ENCODE measurements at places on chromosomes 5 and 9. TPM values are rescaled to one million over a fixed set of nuclear protein-coding genes. Genes with fewer than 3 reads are reported as not detected.

DNA sequence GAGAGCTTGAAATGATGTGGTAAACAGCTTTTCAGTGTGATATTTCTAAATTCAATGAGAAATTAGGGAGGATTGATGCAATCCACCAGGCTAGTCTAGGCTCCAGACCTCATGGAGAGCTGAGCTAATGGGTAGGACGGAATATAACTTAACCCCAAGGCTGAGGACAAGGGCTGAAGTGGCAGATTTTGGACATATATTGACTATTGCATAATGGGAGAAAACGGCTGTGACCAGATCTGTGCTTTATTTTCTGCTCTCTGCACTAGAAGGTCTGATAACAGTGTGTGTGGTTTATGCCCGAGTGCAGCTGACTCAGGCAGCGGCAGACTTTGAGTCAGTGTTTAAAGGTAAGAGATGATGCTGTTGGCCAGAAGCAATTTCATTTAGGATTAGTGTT is 70.6 kb downstream of the ACTBL2 start:
- DNase-seq, result peak; percentile 93

DNA sequence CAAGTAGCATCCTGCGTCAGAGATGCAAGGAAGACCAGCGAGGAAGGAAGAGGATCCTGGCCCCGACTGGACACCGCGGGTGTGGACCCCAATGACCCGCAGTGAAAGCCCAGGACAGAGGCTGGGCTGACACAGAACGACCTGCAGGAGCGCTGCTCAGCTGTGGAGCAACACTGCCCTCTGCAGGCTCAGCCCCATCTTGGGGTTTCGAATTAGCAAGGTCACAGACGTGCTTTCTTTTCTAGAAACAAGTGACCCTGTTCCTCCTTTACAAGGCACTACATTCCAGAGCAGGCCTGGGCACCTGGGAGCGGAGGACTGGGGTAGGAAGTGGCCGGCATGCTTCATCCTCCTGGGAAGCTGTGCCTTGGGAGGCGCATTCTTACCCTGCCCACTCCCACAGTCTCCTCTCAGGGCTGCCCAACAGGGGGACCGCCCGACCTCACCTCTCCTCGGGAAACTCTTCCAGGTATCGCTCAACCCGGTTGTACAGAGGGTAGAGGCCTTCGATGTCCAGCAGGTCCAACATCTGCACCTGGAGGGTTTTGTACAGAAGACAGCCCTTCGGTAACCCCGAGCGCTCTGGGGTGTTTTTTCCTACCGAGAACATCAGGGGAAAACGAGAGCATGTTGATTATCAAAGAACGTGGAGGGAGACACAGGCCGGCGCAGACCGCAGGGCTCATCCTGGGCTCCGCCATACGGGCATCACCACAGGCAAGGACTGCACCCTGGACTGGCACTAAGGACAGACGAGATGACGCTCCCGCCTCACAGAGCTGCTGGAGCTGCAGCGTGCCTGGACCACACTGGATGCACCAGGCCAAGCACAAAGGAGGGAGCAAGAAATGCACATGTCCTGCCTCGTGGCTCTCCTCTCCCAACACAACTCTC is 35.0 kb downstream of the IPPK start:
- DNase-seq, result peak; percentile 76

DNA sequence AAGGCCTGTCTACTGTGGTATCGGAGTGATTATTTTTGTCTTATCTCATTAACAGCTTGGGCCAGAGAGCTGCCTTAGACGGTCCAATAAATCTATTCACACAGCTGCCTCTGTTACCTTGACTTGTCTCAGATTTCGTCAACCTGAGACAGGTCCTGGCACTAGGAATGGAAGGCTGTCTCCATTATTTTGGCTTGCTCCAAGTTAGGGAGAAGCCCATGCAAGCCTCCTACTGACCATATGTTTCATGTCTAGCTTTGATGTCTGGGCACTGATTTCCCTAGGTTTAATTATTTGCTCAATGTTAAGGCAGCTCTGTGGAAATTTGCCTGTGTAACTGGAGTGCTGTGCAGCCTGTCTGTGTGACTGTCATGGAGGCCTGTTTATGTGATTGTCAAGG is 12.4 kb upstream of the RALGPS1 start:
- no peak for DNase-seq

DNA sequence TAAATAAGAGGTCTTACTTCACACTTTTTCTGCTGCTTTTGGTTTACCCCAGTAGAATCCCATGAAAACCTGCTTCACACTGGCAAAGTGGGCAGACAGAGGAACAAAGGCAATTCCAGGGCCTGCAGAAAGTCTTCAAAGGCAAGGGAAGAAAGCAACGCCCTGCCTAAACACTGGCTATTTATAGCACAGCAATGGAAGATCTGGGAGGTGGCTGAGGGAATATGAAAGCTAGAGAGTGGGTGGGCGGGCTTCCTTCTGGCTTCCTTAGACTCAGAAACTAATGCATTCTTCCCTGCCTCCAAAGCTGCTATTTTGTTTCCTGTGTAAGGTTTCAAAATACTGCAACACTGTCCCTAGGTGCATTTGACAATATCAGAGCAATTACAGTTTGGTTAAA is 46.8 kb downstream of the ELAVL2 start:
- DNase-seq, result no peak

The ELOVL7 gene
- 3.9 TPM for polyA plus RNA-seq

DNA sequence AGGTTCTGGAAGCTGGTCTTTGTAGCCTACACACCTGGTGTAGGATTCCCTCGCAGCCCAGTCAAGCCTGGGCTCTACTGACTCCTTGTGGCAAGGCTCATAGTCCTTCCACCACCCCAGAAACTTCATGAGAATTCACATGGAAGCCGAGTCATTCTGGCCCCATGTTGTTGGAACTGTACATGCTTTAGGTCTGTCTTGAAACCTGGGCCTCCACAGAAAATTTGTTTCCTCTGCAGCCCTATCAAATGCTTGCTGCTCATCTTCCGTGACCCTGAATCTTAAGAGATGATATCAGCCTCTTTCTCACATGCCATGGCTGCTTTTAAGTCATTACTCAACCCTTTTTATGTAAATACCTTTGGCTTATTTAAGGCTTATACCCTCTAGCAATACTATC is 113.4 kb upstream of the GRHPR start:
- DNase-seq, result no peak

DNA sequence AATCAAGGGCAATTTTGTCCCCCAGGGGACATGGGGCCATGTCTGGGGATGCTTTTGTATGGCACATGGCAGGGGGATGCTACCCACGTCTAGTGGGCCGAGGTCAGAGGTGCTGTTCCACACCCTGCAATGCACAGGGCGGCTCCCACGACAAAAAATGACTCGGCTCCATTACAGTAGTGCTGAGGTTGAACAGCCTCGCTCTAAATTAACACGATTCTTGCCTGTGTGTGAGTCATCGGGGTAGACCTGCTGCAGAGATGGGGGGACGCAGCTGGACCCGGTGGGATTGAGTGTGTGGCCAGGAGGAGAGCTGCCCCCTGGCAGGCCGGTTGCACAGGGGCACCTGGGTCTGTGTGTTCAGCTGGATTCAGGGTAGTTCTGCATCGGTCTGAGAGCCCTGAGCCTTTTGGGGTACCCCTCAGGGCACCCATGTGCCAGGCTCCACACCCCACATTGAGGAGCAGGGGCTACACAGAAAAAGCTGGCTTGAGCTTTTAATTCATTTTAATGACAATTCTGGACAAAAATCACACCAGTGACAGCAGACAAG is 20.0 kb upstream of the COL5A1 start:
- no peak for DNase-seq

- no peak for DNase-seq
Measured at GRCh38 chr5:65021527-65022226, 252.9 kb downstream of the CWC27 start.

The GMCL2 gene
- polyA plus RNA-seq, result not detected

- DNase-seq, result no peak
Measured at GRCh38 chr9:93960971-93961841, 6.1 kb upstream of the BARX1 start.

GRCh38 chr5:19975795-19976194 is 12.2 kb downstream of the CDH18 start:
- DNase-seq, result no peak

GRCh38 chr5:33491941-33492340 is 51.2 kb downstream of the TARS1 start:
- no peak for DNase-seq

DNA sequence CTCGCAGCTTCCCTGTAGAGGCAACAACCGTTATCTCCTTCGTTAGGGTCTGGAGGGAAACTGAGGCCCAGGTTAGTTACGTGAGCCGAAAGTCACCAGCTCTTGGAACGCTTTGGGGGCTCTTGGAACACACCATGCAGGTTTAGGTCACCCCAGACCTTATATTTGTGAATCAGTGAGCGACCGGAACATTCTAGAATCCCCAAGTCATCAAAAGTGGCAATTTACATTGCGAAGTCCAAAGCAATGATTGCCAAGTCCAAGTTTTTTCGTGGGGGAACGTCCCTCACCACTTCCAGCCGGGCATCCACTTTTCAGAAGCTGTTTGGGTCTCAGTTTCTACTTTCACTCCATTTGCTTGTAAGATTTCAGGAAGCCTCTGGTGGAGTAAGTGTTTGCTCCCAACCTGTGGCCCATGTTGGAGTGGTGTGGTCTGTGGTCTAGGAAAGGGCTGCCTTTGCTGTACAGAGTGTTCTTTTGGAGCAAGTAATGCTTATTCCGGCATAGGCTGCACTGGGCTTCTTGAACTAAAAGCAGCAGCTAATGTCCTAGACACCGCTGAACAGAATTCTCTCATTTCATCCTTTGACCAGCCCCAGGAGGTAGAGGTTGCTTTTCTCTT is 32.8 kb upstream of the SPRY4 start:
- no peak for DNase-seq

DNA sequence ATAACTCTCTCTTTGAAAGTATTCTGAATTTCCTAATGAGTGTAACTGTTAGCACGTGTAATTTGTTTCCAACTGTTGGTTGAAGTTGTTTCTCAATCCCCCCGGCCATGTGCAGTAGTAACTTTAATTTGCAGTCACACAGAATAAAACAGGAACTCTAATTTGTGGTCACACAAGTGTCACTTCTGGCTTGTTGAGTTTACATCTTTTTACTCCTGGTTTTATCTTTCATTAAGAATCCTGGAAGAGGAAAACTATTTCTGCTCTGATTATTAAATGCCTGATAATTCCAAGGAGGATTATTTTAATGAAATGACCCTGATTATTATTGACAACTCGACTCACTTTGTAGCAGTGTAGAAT is 1.2 kb downstream of the SCAMP1 start:
- DNase-seq, result no peak

The RASGEF1C gene
- 0.10 TPM for polyA plus RNA-seq

The FAM169A gene
- polyA plus RNA-seq, result 2.9 TPM

DNA sequence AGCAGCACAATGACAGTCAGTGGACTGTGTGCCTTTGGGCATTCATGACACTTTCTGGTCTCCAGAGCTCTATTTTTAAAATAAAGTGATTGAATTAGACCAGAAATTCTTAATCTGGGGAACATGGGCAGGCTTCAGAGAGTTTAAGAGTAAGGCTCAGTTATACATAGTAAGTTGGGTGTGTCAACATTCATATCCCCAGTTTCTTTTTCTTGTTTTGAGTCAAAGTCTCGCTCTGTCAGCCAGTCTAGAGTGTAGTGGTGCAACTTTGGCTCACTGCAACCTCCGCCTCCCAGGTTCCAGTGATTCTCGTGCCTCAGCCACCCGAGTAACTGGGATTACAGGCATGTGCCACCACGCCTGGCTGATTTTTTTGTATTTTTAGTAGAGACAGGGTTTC is 13.7 kb upstream of the KIF4B start:
- DNase-seq, result no peak

The RGS7BP gene
- 17.6 TPM for polyA plus RNA-seq

DNA sequence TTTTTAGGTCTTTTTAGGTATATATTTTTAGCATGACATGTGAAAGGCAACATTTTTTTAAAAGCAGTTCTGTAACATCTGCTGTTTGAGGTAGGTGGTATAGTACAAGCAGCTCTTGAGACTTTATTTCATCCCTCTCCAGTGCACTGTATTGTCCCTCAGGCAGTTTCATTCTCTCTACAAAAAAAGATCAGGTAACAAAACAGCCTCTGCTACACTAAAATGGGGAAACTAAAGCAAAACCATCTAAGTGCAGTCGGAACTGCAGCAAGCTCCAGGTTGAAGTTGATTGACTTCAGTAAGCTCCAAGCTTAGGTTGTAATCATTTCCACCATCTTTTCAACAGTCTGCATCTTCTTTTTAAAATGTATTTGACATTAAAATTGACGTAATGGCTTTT is 195.6 kb downstream of the DEPDC1B start:
- no peak for DNase-seq

The RECK gene
- polyA plus RNA-seq, result 17.4 TPM

The BTNL3 gene
- not detected for polyA plus RNA-seq

GRCh38 chr5:143446535-143447226 is 43.2 kb upstream of the NR3C1 start:
- no peak for DNase-seq

GRCh38 chr9:14098486-14099180 is 215.3 kb downstream of the NFIB start:
- DNase-seq, result no peak

The ADAM19 gene
- 19.1 TPM for polyA plus RNA-seq

DNA sequence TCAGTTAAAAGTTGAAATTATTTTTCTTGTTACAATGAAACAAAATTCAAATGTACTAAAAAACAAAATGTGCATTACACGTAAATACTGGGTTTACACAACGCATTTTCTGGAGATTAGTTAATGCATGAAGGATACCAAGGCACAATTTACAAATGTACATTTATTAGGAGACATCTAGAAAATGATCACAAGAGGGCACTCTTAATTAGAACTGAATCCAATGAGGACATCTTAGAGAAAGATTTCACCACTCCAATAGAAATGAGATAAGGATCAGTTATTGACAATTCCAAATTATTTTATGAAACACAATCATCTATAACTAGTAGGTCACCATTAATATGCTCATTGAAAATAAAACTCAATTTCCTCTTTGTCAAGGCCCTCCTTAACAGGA is 36.6 kb upstream of the CDH12 start:
- DNase-seq, result no peak

DNA sequence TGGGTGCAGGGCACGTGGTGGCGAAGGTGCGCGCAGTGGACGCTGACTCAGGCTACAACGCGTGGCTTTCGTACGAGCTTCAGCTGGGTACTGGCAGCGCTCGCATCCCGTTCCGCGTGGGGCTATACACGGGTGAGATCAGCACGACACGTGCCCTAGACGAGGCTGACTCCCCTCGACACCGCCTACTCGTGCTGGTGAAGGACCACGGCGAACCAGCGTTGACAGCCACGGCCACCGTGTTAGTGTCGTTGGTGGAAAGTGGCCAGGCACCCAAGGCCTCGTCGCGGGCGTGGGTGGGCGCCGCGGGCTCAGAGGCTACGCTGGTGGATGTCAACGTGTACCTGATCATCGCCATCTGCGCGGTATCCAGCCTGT is 2.1 kb downstream of the PCDHA2 start:
- DNase-seq, result no peak

The RNF183 gene
- 0.29 TPM for polyA plus RNA-seq

The NOTCH1 gene
- polyA plus RNA-seq, result 27.1 TPM

GRCh38 chr5:61551637-61552313 is 219.7 kb downstream of the ZSWIM6 start:
- DNase-seq, result no peak

DNA sequence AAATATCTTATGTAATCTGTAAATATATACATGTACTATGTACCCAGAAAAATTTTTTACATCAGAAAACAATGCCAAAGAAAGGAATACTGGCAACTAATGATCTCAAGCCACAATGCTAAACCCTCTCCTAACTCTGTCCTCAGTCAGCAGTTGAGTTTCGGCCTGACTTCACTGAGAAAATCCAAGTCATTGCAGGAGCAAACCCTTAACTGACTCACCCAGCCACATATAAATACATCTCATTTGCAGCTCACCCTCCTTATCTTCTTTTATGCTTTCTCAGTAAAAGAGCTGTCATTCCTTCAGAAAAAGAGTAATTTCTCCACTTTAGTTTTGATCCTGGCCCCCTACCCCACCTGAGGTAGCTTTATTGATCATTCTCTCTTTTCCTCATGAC is 46.1 kb upstream of the TMED7 start:
- DNase-seq, result no peak

The ANKRD31 gene
- polyA plus RNA-seq, result 0.48 TPM

All from right lung (tissue), 10 donors.